ENCODE measurements at places on chromosomes 7 and 10.

DNA sequence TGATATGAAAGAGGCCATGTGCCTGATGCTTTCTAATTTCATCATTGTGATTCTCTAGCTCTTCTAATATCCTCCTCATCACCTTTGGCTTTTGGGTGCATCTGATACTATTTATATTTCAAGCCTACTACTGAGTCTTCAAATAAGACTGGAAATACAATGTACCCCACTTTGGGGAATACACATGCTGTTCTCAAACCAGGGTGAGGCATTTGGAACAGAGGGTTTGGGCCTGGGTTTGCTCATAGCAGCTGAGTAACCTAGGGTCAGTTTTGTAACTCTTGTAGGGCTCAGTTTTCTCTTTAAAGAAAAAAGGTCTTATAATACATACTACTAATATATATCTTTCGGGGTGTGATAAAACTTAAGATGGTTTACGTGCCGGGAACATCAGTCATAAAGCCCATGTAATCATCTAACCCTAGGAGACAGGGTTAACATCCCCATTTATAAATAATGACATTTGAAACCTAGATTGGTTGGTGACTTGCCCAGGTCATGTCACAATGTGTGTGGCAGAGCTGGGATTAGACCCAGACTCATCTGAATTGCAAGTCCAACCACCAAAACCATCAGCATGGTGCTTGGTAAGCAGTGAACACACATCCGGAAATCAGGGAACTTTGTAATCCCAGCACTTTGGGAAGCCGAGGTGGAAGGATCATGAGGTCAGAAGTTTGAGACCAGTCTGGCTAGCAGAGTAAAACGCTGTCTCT, 23.0 kb downstream of the AKR1B15 start:
- no peak for DNase-seq

DNA sequence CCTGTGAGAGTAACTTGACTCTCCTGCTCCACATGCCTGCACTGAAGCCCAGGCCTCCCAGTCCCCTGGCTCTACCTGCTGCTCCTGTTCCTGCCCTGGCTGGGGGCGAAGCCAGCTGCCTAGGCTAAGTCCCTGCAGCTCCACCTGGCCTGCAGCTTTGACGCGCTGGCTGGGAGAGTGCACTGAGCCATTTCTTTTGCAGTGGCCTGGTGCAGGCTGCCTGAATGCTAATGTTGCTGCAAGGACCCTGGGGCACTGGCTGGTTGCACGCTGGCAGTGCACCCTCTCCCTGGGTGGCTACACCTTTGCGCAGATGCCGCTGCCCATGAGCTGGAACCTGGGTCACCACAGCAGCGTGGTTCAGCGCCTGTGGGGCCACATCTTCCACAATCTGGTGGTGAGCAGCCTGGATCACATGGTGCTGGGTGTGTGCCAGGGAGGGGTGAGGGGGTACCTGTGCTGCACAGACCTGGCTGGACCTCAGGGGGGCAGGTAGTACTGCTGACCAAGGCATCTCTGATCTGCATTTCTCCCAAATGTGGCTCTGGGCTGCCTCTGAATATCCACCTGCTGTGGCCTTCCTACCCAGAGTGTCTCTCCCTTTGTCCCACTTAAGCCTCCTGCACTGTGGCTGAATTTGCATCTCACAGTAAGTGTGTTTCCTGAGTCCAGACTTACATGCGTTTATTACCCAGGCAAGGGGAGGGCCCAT, 20.0 kb downstream of the IMPDH1 start:
- no peak for DNase-seq

- no peak for DNase-seq
These were observed 18.0 kb downstream of the VSIR start for GRCh38 chr10:71755179-71755879.

- DNase-seq = no peak
These were observed 15.5 kb downstream of the FAM241B start for GRCh38 chr10:69645296-69646184.

- DNase-seq = peak; percentile 27
These were observed 774.4 kb upstream of the POM121L12 start for GRCh38 chr7:52261057-52261456.

GRCh38 chr7:43240565-43240964, 128.1 kb downstream of the HECW1 start:
- no peak for DNase-seq

- DNase-seq = peak; percentile 59
These were observed at the start of gene PRLHR for GRCh38 chr10:118595598-118596425. PRLHR (minus strand) TSS chr10:118595648; CDS start chr10:118595244, 404 bp downstream.

DNA sequence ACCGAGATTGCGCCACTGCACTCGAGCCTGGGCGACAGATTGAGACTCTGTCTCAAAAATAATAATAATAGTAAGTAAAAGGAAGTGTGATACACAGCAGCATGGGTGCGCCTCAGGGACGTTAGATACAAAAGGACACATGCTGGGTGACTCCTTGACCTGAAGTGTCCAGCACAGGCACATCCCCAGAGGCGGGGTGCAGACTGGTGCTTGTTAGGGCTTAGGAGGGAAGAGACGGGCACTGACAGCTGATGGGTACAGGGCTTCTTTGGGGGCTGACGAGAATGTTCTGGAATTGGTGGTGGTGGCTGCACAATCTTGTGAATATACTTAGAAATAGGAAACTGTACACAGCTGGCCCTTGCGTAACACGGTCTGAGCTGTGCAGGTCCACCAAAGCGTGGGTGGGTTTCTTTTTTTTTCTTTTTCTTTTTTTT, 61.8 kb upstream of the DNAJB6 start:
- no peak for DNase-seq

GRCh38 chr7:85997515-85997914, 646.2 kb upstream of the GRM3 start:
- DNase-seq = no peak

- DNase-seq = no peak
These were observed 158.7 kb downstream of the RNF216 start for GRCh38 chr7:5622746-5623145.

DNA sequence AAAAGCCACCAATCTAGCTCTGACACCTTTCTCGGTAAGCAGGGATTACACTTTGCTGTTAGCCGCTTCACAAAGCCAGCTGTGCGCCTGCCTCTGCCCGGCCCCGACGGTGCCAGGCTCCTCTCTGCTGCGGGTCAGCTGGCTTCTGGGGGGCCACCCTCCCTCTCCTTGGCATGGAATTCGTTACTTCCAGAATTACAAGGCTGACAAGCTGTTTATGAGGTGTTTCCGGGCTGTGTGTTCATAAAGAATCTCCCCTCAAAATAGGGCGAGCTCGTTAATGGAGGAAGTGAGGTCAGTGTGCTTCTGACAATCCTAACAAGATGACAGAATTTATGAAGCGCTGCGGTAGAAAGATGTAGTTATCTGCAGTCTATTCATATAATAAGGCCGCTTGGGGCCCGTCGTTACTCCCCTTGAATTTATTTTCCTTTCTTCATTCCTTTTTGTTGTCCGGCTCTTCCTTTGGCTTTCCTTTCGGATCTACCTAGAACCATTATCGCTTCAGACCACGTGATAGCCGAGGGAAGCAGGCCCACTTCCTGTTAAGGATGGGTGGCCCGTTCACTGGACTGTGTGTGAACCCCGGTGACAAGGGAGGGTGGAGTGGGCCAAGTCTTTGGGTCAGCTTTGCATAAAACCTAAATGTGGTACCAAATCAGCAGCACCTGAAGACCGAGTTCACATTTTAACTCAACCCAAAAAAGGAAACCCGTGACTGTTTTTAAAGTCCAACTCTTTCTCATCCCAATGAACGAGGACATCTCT, 273.0 kb upstream of the YAE1 start:
- no peak for DNase-seq

- no peak for DNase-seq
These were observed 169.3 kb downstream of the FAM107B start for GRCh38 chr10:14605231-14605925.
